ENCODE measurements at places on chromosomes 5 and 9.

DNA sequence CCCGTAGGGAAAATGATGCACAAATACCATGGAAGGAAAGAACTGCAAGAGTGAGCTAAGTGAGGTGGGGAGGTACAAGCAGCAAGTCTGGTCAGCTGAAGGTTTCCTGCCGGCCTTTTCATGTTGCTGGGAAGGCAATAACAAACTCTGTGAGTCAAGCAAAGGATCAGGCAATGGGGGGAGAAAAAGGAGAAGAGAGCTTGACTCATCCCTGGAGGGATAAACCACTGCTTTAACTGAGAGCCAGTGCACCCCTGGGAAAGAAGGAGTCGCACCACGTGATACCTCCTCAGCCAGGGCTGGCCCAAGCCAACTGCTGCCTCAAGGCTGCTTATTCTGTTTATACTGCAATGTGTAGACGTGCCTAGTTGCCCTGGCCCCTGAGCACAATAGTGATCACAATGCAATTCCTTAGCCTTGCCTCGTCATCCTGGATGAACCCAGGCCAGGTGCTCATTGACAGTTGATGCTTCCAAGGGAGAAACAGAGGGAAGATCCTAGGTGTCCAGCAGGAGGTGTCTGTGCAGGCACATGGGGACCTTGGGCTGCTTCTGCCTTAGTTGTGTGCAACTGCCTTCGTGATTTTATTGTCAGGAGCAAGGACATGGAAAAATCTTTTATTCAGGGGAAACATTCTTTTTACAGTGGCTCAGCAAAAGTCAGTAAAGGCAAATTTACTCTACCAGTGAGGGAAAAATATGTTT, 203.0 kb upstream of the TUT7 start:
- DNase-seq = no peak

- DNase-seq = no peak
These were observed 65.9 kb downstream of the GABBR2 start for GRCh38 chr9:98642661-98643312.

DNA sequence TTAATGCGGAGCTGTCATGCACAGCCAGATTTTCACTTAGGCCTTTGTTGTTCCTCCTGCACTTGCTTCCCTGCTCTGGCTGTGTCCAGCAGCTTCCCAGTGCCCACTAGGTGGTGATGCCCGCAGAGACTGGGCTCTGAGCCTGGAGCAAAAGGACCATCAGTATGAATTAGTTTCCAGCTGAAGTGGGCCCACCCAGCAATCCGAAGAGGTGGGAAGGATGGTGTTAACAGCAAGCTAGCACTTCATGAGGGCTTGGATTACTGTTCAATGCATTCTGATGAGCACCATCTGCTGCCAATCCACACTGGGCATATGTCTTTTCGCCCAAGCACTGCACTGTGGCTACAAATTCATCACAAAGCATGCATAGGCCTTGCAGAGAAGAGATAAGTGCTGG, 459.1 kb downstream of the SPOCK1 start:
- no peak for DNase-seq

DNA sequence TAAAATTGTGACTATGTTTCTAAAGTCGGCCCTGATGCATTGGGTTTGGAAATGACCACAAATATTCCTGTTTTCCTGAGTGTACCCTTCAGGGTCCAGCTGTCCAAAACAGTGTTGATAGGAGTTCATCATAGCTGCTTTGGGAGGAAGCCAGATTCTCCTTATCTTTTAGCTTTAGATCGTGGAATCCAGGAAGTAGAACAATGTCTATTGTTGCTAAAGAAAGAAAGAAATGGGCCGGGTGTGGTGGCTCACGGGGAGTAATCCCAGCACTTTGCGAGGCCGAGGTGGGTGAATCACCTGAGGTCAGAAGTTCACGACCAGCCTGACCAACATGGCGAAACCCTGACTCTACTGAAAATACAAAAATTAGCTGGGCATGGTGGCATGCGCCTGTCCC, 9.5 kb downstream of the CAVIN4 start:
- no peak for DNase-seq

DNA sequence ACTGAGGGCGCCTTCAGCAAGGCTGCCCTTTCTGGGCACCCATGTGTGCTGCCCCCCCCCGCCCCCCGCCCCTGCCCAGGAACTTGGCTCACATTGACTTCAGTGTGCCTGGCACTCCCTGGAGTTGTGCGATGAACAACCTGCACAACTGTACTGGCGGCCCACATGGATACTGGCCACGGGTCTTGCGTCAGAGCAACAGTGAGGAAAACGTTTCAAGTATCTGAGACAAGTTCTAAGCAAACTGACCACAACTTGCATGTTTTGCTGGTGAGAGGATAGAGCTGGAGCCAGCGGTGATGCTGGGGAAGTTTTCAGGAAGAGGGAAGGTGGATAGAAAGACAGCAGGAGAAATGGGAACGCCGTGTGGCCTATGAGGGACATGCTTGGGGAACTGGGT, 45.4 kb downstream of the HABP4 start:
- no peak for DNase-seq

DNA sequence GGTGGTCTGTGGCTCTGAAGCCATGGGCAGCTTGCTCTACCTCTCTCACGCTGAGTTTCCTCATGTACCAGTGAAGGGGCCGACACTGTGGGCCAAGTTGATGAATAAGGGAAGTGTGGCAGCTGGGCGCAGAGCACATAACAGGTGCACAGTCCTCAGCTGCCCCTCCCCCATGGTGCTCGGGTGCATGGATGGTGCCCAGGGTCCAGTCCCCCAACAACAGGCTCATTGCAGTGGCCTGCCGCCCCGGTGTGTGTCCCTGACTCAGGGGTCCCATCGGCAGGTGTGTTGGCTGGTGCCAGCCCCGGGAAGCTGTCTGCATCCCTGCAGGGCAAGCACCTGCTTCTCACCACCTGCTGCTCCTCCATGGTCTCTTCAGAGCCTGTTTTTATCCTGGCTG, 36.6 kb downstream of the COL5A1 start:
- DNase-seq = no peak

- no peak for DNase-seq
These were observed 1.7 kb downstream of the DBN1 start for GRCh38 chr5:177471610-177472356.

GRCh38 chr9:34540827-34541226, 18.0 kb upstream of the ENHO start:
- no peak for DNase-seq

DNA sequence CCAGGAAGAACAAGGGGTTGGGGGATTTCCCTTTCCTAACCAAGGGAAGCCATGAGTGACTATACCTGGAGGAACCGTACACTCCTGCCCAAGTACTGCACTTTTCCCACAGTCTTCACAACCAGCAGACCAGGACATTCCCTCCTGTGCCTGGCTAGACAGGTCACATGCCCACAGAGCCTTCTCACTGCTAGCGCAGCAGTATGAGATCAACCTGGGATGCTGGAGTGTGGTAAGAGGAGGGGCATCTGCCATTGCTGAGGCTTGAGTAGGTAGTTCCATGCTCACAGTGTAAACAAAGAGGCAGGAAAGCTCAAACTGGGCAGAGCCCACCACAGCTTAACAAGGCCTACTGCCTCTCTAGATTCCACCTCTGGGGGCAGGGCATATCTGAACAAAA, 35.9 kb downstream of the SAXO1 start:
- DNase-seq = no peak

GRCh38 chr5:8299716-8300115, 430.8 kb downstream of the MTRR start:
- DNase-seq = no peak

DNA sequence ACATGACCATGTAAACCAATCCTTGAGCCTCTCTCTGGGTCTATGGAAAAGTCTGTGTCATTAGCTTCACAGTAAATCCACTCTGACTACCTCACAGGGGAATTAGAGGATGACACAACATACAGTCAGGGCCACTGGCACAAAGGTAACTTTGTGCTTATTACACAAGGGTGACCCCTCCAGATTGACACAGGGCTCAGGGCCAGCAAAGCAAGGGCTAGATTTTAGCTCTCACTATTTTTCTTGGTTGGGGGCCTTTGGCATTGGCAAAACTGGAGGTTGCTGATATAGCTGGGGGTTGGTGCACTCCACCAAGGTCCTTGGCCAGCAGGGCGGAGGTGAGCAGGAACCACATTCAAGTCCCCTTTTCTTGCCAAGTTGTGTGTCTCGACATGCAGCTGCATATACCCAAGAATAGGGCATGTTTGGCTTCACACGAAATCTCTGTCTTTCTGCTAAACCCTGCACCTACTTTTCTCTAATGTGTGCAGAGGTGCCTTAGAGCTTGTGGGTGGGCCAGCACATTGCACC, 15.2 kb upstream of the OSMR start:
- no peak for DNase-seq

GRCh38 chr9:133163504-133164172, at the start of gene GBGT1:
TSS of gene GBGT1 (minus strand) at chr9:133163914. CDS start at chr9:133162412, 1,502 bp downstream.
- peak; percentile 73 for DNase-seq

DNA sequence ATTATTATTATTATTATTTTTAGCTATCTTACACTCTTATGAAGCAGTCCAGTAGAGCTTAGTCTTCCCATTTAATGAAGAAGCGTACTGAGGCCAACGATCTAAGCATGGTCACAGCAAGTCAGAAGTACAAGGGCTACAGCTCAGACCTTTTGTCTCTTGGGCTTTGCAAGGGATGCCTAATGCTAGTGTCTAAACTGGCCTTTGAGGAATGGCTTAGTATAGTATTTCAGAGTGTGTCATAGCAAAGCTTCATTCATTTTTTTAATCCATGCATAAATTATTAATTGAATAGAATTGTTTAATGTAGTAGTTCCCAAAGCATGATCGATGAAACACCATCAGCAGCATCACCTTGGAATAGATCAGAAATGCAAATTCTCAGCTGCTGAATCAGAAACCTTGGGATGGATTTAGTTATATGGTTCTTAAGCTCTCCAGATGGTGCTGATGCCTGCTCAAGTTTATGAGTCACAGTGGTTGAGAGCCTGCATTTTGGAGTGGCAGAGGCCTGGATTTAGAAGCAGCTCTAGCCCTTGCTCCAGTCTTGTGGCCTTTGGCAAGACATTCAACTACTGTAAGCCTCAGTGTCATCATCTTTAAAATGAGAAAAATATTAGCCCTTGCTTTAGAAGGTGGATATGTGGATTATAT, 6.1 kb downstream of the IL12B start:
- no peak for DNase-seq

DNA sequence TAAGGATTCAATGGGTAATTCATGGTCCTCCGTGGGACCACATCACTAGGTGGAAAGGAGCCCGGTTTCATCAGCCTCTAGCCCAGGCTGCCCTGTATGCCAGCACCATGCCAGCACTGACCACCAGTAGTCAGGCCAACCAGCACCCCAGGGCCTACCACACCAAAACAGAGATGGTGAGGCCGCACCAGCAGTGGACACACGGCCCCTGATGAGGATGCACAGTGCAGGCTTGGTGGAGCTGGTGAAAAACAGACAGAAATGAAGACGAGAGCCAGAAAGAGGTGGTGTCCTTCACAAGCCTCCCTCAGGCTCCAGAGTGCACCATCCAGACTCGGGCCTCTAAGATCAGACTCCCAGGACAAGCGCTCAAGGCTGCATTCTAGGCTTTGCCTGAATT, 128.2 kb downstream of the MED10 start:
- no peak for DNase-seq

DNA sequence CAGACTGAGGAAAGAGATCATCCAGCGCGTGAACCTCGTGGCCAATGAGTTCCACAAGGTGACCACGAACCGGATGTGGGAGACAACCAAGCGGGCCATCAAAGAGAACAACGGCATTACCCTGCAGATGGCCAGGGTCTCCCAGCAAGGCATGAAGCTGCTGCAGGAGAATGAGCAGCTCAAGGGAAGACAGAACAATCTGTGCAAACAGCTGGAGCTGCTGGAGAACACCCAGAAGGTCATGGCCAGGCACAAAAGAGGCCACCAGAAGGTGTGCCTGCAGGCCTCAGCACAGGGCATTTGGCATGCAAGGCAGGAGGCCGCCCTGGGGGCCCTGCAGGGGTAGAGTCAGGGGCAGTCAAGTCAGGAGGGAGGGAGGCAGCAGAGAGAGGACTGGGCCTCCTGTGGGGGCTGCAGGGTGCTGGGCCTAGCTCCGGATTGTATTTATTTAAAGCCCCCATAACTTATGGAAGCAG, 4.2 kb downstream of the PTRH1 start:
- DNase-seq = no peak

GRCh38 chr5:80559244-80559643, 10.8 kb downstream of the ANKRD34B start:
- no peak for DNase-seq

DNA sequence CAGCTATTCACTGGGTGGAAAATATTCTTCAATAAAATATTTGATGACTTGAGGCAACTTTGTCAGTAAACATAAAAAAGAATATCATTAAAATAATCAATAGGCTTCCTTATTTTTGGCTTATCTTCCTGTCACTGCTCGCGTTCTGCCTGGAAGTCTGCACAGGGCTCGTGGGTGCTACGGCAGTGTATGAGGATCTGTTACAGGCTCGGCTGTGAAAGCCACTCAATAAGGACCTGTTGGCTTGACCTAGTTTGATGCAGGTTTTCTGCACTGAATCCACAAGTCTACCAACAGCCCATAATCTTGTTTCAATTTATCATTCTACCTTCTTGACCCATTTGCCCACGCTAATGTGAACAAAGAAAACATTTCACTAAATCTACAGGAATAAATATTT, 97.2 kb downstream of the PDZD2 start:
- no peak for DNase-seq

DNA sequence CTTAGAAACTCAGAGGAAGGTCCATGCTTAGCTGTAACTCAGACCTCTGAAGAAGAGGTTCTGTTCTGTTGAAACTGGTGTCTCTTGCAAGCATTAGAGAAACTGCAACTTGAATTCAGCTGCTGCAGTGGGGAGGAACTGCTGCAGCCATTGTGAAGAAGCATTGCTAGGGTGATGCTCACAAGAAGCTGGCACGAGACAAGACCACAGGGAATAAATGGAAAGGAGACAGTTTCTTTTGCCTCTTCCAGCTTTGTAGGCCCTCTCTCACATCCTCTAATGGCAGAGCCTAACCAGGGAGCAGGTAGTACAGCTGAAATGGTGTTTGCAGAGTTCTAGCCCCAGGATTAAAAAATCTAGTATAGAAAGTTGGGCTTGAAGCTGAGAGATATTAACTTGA, 148.0 kb upstream of the DMAC1 start:
- no peak for DNase-seq

DNA sequence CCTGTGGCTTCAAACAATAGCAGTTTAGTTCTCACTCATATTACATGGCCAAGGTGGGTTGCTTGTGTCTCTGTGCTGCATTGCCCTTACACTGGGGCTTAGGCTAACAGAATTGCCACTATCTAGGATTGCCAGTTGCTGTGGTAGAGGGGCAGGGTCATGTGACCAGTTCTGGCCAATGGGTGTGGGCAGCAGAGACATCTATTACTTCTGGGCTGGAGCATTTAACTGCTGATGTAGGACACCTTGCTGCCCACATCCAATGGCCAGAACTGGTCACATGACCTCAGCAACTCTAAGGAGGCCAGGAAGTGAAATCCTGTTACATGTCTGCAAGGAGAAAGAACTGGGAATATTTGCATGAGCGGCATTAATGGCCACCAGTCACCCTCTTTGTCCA, 199.3 kb downstream of the C9orf152 start:
- peak; percentile 34 for DNase-seq

- DNase-seq = no peak
These were observed 39.8 kb downstream of the ADRA1B start for GRCh38 chr5:159956074-159956473.

GRCh38 chr5:57703721-57704120, 221.1 kb upstream of the ACTBL2 start:
- DNase-seq = no peak
